ENCODE measurements at places on chromosomes 2 and 18.

- DNase-seq = no peak
These were observed 54.2 kb downstream of the RIT2 start for GRCh38 chr18:43061318-43061717.

GRCh38 chr18:44098551-44099098 lies 582.1 kb upstream of the SETBP1 start:
- no peak for DNase-seq

- DNase-seq = no peak
These were observed 396.4 kb downstream of the LNPK start for GRCh38 chr2:175605640-175606009.

DNA sequence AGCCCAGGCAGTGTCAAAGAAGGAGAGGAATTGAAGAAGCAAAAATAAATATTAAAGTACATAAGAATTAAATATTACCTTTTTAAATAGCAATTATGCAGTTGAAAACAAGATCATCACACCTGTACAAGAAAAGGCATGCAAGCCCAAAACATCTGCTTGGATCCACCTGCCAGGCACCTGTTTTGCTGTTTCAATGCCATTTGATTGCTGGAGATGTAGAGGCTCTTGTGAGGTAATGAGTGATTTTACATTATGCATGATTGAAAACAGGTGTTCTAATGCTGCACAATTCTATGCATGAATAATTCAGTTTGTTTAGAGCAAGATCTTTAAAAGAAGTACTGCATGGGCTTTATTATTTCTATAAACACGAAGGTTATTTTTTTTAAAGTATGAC lies 700.6 kb upstream of the ZEB2 start:
- no peak for DNase-seq

- DNase-seq = no peak
These were observed 5.1 kb downstream of the PTPN4 start for GRCh38 chr2:119764832-119765231.

DNA sequence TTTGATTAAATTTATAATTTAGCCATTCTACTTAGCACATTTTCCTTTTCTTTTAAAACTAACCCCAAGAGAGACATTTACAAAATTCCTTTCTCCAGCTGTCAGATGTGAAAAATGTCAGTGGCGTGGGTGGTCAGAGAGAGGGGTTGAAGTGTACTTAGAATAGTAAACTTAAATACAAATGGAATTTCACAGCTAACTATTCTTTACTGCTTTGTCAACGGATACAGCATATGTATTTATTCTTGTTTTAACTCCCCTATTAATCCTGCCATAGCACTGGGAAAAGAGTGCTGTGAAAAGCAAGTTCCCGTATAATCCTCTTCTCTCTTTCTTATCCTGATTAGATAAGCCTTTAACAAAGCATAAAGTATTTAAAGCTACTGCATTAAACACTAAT lies 191.4 kb upstream of the CHAC2 start:
- no peak for DNase-seq

DNA sequence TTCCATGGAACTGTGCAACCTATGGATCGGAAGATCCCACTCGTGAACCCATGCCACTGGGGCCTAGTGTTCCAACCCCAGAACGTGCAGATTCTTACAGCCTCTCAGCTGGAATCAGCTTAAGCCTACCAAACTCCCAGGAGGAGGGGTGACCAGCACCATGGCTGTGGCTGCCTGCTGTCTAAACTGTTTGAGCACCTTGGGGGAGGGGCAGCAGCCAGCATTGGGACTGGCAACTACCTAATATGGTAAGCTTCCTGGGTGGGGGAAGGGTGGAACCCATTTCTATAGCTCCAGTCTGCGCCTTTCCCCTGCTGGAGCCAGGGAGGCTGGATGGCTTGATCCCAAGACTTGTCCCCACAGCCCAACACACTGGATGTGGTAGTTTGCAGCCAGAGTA lies 10.7 kb upstream of the POLE4 start:
- no peak for DNase-seq

DNA sequence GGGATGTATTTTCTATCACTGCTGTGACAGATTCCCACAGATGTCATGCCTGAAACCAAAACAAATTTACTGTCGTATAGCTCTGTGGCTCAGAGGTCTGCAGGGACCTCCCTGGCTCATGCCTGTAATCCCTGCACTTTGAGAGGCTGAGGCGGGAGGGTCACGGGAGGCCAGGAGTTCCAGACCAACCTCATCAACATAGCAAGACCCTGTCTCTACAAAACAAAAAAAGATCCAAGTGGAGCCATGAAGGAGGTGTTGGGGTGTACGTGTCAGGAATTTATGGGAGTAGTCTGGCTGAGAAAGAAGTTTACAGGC lies 51.0 kb upstream of the FAHD2A start:
- peak; percentile 12 for DNase-seq

GRCh38 chr2:173943738-173944137 lies 21.4 kb downstream of the SP3 start:
- DNase-seq = no peak

GRCh38 chr18:10443001-10443400 lies 11.4 kb upstream of the APCDD1 start:
- no peak for DNase-seq

DNA sequence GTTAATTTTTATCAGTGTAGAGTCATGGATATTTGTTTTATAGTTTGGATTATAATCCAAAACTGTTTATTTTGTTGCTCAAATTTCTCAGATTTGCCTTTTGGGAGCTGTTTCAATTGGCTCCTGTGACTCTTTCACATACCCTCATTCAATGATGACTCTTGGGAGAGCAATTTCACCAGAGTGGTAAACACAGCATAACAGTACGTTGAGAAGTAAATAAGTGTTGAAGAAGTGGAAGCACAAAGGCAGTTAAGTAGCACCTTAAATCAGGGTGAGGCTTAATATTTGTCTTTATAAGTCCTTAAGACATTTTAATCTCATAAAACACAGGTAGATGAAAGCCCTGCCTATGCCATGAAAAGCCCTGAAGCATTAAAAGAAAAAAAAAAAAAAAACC lies 17.1 kb upstream of the SLC39A10 start:
- no peak for DNase-seq

GRCh38 chr2:42171396-42171980 lies 2.3 kb downstream of the EML4 start:
- DNase-seq = peak; percentile 23

GRCh38 chr2:138028538-138028937 lies 64.3 kb downstream of the HNMT start:
- no peak for DNase-seq

- no peak for DNase-seq
These were observed 51.7 kb upstream of the CCDC85A start for GRCh38 chr2:56132138-56132537.

GRCh38 chr2:156918410-156918809 lies 339.1 kb upstream of the GALNT5 start:
- DNase-seq = no peak

- DNase-seq = no peak
These were observed 324.8 kb upstream of the MEIS1 start for GRCh38 chr2:66110086-66110485.

GRCh38 chr2:231761735-231762134 lies 19.3 kb downstream of the PDE6D start:
- DNase-seq = no peak

- no peak for DNase-seq
These were observed 240.2 kb downstream of the SH3BP4 start for GRCh38 chr2:235191978-235192377.

DNA sequence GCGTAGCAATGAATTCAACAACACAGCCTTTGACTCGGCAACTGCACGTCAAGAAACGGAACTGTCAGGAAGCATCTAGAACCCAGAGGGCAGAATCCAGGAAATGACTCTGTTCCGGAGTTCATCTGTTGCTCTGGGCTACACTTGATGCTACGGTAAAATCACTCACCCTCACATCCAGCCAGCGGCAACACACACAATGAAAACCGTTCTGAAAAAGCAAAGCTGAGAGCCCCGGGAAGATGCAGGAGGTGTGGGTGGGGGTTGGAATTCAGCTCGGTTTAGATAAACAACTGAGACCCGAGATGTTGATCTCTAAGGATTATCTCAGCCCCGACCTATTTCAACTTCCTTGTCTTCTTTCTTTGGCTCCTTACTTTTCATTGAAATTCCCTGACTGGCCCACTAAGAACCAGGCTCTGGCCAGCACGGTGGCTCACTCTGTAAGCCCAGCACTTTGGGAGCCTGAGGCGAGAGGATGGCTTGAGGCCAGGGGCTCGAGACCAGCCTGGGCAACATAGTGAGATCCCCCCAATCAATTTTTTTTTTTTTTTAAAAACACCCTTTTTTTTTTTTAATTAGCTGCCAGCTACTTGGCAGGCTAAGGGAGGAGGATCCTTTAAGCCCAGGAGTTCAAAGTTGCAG lies 13.3 kb upstream of the RAB17 start:
- peak; percentile 68 for DNase-seq

- no peak for DNase-seq
These were observed 316.6 kb upstream of the MEX3C start for GRCh38 chr18:51514128-51514527.

- no peak for DNase-seq
These were observed 265.3 kb upstream of the ZEB2 start for GRCh38 chr2:144785253-144785652.

All from activated naive CD4-positive, alpha-beta T cell treated with anti-CD3 and anti-CD28 coated beads, Interleukin-2, amount 10 ng/mL, durations not matched to agents 7 days and 5 days (primary cell).